Muscle of back (tissue), 13 donors: ENCODE measurements at places on chromosomes 3 and 15.

- DNase-seq, result no peak
These were observed 407.0 kb downstream of the GAP43 start for GRCh38 chr3:116030131-116030850.

GRCh38 chr3:53511246-53511645 lies 16.8 kb downstream of the CACNA1D start:
- DNase-seq, result no peak

DNA sequence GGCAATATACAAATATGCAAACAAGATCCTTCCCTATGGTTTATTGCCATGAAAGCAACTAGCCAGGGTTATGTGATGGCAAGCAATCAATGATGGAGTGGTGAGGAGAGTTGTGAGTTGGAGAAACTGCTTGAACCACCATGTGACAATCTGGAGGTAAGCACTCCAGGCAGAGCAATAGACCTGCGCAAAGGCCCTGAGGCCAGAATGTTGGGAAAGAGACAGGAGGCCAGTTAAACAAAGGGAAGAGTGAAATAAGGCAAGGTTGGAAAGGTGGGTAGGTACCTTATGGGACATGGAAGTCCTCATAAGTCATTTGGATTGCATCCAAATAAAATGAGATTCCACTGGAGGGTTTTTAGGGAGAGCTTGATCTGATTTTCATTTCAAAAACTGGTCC lies 80.0 kb upstream of the WNT5A start:
- no peak for DNase-seq

- DNase-seq, result no peak
These were observed 58.6 kb upstream of the MNS1 start for GRCh38 chr15:56523521-56523920.

- no peak for DNase-seq
These were observed 28.5 kb downstream of the MFSD1 start for GRCh38 chr3:158830391-158830790.

DNA sequence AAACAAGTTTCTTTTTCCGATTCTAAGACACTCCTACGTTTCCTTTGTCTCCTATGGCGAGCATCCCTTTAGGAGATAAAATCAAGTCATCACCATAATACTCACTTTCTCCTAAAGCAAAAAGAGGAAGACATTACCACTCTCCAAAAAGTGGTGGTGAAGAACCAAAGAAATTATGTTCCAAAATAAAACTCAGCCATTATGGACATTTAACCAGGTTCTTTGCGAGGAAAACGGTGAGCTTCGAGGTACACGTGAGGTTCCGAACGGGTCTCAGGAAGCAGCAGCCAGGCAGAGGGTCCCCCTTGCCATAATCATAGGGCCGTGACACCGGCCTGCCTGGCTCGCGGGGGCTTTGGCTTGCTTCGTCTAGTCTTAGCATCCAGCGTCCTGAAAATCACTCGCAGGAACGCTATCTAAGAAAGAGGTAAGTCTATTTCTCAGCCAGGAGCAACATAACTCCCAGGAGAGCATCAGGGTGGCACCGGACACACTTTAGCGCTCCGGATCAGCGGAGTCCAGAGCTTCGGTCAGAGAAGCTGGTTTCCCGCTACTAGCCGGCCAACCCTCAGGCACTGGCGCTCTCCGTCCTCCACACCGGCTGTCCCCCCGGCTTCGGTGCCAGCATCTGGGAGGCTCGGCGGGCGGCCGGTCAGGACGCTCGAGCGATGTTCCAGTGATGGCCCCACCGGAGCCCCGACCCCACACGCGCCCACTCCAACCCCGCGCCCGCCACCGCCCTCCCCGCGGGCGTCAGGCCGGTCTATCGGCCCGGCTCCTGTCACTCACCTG lies 581 bp downstream of the IP6K1 start:
- DNase-seq, result no peak

DNA sequence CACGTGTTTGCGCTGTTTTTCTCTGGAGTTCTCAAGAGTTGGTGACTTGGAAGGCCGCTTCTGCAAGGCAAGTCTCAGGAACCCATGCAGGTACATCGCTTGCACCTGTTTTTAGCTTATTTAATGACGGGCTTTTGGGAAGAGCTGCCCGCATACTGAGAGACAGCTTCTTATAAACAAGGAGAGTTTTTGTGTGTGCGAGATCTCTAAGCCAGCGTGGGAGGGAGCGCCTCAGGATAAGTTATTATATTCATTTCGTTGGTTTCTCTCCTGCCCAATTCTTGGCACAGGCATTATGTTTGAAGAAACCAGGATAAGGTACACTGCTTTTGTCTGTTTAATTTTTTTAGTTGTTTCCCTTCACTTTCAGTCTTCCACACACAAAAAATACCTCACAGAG lies 11.4 kb upstream of the SACM1L start:
- DNase-seq, result no peak

DNA sequence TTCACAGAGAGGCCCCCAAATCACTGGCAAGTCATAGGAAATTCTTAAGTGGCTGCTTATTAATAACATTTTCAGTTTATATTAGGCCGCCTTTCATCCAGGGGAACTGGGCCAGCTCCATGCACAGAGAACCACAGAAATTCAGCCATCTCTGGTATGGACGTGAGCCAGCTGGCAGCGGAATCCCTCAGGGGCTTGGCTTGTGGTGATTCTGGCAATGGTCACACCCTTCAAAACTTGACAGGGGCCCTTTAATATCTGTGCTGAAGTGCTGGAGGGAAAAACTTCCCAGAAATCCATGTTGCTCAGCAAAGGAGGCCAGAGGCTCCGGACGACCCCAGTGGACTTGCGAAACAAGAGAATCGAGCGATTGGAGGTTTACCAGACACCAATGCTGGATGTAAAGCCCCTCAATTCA lies 11.3 kb downstream of the PRICKLE2 start:
- peak; percentile 81 for DNase-seq

GRCh38 chr3:194602669-194603171 lies 30.5 kb downstream of the TMEM44 start:
- no peak for DNase-seq

- peak; percentile 52 for DNase-seq
These were observed 94.0 kb upstream of the MEX3B start for GRCh38 chr15:82139823-82140268.

DNA sequence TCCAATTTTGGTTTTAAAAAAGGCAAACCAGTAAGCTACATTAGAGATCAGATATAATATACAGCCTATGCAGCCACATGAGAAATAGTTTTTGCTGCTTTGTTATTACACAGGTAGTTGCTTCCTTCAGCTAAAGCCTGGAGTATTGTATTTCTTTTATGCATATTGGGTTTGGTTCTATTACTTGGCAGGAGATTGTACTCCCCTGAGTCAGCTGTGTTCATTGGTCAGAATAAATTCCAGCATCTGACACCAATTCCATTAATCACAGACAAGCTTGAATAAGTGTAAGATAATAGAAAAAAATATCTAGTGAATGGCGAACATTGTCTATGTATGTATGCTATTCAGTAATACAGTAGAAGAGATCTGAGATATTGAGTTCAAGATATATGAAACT lies 26.1 kb upstream of the ZCWPW2 start:
- DNase-seq, result no peak

DNA sequence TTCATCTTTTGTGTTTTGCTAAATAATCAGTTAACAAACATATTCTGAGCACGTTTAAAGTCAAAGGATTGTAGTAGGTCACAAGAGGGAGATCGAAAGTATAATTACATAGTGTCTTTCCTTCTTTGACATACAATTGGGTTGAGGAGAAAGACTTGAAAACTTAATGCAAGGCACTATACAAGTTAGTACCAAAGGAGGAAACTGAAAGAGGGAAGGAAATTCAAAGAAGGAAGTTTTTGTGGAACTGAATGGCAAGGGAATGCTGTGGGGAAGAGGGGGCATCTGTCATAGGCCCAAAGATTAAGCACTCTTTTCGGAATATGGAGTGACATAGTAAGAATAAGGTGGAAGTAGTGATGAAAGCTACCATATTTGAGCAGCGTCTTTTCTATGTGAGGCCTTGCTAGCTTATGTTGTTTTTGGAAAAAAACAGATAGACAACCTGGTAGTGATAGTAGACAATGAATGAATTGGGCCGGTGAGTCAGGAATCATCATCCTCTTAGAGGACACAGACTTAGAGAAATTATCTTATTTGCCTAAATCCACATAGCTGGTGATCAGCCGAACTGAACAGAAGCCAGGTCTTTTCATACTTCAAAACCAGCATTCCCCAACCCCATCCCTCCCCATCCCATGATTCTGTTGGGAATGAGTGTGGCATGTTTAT lies 10.2 kb downstream of the MBNL1 start:
- no peak for DNase-seq

DNA sequence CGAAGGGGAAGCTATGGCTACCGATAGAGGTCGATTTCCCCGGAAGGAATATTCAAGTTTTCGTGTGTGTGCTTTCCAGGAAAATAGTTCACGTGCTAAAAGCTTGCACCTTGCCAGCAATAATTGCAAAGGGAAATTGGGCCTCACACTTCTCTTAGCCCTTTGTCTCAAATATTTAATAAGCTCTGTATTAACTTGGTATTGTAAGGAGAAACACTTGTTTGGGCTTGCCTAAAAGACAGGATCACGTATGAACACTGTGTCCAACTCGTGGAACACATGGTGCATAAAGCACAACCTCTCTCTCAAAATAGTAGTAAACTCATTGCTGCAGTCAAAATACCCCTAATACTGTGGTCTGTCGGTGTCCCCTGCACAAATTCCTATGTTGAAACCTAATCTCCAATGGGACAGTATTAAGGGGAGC lies 352 bp upstream of the TMF1 start:
- DNase-seq, result no peak

- peak; percentile 18 for DNase-seq
These were observed 21.6 kb downstream of the RPL22L1 start for GRCh38 chr3:170848292-170848917.

GRCh38 chr3:18890449-18890848 lies 257.9 kb upstream of the KCNH8 start:
- no peak for DNase-seq

GRCh38 chr3:59698091-59698490 lies 648.3 kb upstream of the CFAP20DC start:
- no peak for DNase-seq

GRCh38 chr3:151880416-151880690 lies 6.9 kb downstream of the SUCNR1 start:
- DNase-seq, result no peak

GRCh38 chr3:24100696-24101402 lies 155.8 kb downstream of the NR1D2 start:
- no peak for DNase-seq

- no peak for DNase-seq
These were observed 42.1 kb downstream of the USF3 start for GRCh38 chr3:113654310-113654709.

DNA sequence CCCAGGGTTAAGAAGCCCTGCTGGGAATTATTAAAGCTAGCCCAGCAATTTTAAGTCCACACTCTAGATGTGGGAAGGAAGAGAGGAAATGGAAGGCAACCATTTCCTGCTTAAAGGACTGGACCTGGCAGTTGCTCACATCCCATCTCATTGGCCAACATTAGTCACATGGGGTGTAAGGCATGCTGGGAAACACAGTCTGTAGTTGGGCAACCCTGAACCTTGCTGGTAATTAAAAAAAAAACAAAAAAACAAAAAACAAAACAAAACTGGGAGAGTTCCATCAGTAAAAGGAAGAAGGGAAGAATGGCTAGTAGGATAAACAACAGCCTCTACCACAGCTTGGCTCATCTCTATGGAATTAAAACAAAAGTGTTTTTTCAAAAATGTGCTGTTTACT lies 136.0 kb downstream of the VGLL4 start:
- no peak for DNase-seq

DNA sequence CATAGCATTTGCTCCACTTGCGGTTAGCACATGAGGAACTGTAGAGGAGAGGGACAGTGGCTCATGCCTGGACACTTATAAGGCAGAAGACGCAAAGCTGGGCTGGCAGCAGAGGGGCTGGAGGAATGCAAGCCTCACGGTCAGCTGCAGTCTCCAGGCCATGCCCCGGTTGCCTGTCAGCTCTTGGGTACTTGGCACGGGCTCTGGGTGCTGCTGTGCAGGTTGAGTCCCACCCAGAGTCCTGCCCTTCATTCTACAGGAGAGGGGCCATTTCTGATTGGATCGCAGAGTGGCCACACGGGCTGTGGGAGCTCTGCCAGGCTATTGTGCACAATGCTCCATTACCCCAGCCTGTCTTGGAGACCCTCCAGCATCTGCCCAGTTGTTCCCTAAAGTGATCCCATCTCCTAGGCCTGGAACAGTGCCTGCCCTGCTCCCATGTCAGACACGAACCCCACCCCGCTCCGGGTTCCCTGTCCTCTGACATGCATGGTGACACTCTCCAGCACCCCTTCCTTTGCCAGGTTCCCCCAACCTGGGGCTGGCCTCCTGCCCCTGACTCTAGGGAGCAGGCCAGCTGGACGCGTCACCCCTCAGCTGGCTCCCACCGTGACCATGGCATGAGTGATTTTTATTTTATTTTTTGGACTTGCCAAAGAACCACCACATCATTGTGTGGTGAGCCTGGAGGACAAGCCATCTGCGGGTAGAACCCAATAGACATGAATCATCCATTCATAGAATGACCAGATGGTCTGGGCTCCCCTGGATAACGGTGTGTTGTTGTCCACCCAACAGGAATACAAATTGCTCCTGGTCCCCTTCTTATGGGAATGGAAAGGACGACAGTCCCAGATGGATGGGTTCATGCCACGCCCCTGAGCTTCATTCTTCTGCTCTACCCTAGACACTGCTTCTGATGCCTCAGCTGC lies 51.0 kb upstream of the KLF13 start:
- DNase-seq, result no peak

DNA sequence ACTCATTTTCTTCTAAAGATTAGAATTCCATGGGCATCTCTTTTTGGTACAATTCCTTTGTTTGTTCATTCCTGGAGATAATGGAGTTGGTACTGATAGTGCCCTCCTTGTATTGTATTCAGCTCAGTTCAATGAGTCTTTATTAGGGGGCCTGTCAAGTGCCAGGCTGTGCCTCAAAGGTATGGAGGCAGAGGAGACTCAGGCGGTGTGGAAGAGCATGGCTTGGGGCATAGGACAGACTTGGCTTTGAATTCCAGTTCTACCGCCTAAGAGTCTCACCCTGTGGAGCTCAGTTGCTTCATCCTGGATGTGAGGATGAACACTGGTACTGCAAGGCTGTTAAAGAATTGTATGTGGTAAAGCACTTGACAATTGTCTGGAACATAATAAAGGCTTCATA lies 196.6 kb upstream of the IL12A start:
- DNase-seq, result no peak

- no peak for DNase-seq
These were observed 5.7 kb downstream of the SUCLG2 start for GRCh38 chr3:67648701-67649100.

- peak; percentile 97 for DNase-seq
These were observed 169.1 kb upstream of the CCDC54 start for GRCh38 chr3:107208100-107208499.

- DNase-seq, result no peak
These were observed 19.8 kb downstream of the CMTM7 start for GRCh38 chr3:32411442-32411841.

- DNase-seq, result peak; percentile 46
These were observed 1.9 kb downstream of the UBP1 start for GRCh38 chr3:33438284-33438668.

GRCh38 chr3:129694228-129694627 lies 87.8 kb upstream of the PLXND1 start:
- no peak for DNase-seq

DNA sequence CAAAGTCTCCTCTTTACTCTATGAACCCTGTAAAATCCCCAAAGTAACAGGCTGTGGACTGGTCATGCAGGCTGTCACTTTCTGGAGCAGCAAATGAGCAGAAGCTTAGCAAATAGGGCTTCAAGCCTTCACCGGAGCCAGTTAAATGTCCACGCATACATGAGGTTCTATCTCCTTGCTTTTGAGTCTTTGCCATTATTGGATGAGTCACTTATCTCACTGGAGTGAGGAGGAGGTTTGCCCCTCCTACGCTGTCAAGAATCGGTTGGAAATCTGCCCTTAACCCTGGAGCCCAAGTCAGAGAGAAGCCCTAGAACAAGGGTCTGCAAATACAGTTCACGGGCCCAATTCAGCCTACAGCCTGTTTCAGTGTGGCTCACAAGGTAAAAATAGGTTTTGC lies 126.1 kb upstream of the CTNNB1 start:
- DNase-seq, result no peak
